ENCODE measurements at places on chromosomes 1 and 21.

- no peak for DNase-seq
Measured at GRCh38 chr1:233912447-233912846, 8.0 kb downstream of the SLC35F3 start.

GRCh38 chr1:211531194-211532087 is 39.5 kb upstream of the RD3 start:
- DNase-seq = no peak

GRCh38 chr1:101438359-101438758 is 201.5 kb downstream of the S1PR1 start:
- no peak for DNase-seq

GRCh38 chr21:10464975-10465374 is 56.4 kb upstream of the TPTE start:
- no peak for DNase-seq

GRCh38 chr1:5664081-5664768 is 328.0 kb downstream of the NPHP4 start:
- DNase-seq = no peak

- no peak for DNase-seq
Measured at GRCh38 chr1:42146626-42147320, 6.4 kb upstream of the GUCA2B start.

DNA sequence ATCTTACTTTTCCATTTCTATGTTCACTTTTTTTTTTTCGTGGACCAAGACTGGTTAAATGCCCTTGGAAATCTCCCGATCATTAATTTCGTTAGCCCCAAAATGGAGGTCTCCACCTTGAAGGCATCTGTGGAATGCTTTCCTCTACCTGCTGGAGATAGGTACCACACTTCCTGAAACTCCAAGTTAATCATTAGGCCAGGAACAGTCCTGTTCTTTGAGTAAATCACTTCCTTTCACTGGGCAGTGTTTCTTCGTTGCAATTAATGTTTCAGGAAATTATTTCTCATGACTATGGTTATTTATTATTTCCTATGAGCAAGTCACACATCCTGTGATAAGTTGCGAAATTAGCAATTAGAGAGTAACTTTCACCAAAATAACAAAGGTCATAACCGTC is 225.2 kb upstream of the LYPLAL1 start:
- DNase-seq = no peak

- DNase-seq = no peak
Measured at GRCh38 chr21:43986544-43987451, 25.3 kb upstream of the TRAPPC10 start.

DNA sequence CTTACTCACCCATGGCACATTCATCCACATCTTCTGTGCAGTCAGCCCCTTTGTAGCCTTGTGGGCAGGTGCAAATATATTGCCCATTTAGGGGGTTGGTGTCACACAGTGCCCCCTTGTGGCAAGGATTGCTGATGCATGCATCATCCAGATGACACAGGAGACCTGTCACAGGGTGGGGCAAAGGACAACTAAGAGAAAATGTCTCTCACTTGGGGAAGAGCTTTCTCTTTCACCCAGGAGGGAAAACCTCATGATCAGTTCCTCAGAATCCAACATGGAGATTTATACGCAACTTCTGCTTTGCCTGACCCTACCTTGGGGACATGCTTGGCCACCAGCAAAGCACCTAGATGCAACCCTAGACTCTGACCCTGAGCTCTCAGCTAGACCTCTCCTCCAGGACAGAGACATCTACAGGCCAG is 71.8 kb upstream of the ADAM30 start:
- DNase-seq = no peak

DNA sequence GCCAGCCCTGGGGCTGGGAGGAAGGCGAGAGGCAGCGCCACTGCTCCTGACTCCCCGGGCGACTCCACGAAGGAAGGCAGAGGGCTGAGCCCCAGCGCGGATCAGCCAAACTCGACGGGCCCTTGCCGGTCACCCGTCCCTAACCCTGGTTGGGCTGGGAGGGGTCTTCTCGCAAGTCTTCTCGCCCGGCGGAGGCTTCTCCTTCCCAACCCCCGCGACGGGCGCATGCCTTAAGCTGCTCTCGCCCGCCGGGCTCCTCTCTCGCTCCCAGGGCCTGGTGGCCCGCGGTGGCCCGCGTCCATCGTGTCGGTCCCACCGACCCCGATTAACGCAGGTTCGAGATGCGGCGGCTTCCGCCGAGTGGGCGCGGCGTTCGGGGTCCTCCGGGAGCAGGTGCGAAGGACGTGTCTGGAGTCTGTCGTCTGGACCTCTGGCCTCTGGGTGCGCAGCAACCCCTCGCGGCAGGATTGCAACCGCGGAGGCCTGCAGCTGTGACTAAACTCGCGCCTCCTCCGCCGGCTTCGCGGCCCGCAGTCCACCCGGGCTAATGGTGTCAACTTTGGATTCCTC is 29.0 kb upstream of the PPM1J start:
- DNase-seq = no peak

GRCh38 chr21:15051644-15052458 is 12.9 kb downstream of the NRIP1 start:
- no peak for DNase-seq
